AG08396 (cell line): ENCODE measurements at places on chromosomes 13 and 19.

DNA sequence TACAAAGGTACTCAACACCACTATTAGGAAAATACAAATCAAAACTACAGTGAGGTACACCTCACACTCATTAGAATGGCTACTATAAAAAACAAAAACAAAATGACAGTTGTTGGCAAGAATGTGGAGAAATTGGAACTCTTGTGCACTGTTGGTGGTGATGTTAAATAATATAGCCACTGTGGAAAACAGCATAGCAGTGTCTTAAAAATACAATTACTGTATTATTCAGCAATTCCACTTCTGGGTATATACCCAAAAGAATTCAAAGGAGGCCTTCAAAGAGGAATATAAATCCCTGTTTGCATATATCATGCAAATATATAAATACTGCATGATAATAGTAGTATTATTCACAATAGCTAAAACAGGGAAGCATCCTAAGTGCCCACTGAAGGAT lies 66.8 kb downstream of the CDK8 start:
- DNase-seq: no peak

- DNase-seq: no peak
Observed at GRCh38 chr13:113604186-113604585, 19.6 kb downstream of the TFDP1 start.

DNA sequence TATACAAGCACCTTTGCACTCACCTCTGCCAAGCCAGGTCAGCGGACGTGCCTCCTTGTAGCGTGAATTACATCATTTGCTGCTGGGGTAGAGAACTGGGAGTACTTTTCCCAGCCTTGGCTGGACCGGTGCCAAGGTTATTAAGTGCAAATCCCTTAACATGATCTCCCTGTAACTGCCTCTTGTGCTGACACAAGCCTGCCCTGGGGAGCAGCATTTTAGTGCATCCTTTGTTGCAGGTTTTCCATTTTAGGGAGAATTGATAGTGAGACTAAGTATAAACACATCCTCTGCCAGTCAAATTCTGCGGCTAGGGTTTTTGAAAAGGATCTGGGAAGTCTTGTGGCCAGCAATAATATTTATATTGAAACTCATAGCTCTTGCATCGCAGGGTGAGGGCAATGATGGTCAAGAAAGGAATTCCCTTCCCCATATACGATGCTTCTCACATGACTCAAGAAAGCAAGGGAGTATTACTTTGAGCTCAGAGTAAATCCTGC lies 32.7 kb upstream of the DCLK1 start:
- peak; percentile 50 for DNase-seq

- no peak for DNase-seq
Observed at GRCh38 chr13:51534041-51534817, 50.0 kb upstream of the WDFY2 start.

DNA sequence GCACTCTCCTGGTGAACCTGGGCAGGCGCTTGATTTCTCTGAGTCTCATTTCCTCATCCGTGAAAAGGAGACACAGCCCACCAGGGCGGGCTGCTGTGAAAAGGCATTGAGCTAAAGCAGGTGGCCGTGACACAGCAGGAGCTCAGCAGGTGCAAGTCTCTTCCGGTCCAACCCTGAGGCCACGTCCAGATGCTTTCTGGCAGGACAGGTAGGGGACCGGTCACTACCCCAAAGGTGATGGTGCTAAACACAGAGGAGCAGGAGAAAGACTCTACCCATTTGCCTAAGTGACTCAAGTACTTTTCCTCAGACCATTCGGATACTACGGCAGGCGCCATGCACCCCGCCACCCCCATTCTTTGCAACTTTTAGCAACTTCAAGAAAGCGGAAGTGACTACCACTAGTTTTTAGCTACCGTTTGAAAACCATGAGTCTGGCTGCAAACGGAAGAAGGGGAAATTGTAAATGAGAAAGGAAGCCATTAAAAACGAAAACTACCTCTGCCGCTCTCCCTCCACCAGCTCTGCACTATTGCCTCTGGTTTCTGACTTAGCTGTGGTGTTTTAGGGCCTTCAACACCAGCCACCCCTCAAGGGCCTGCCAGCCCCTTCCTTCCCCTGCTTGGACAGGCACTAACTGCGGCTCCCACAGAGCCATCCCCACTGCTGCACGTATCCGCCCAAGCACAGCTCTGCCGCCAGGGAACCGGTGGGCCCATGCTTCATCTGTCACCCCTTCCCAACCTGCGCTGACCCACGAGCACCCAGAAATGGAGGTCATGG lies 4.8 kb downstream of the PPP6R1 start:
- no peak for DNase-seq

GRCh38 chr19:50178320-50178719 lies 15.2 kb upstream of the IZUMO2 start:
- no peak for DNase-seq

DNA sequence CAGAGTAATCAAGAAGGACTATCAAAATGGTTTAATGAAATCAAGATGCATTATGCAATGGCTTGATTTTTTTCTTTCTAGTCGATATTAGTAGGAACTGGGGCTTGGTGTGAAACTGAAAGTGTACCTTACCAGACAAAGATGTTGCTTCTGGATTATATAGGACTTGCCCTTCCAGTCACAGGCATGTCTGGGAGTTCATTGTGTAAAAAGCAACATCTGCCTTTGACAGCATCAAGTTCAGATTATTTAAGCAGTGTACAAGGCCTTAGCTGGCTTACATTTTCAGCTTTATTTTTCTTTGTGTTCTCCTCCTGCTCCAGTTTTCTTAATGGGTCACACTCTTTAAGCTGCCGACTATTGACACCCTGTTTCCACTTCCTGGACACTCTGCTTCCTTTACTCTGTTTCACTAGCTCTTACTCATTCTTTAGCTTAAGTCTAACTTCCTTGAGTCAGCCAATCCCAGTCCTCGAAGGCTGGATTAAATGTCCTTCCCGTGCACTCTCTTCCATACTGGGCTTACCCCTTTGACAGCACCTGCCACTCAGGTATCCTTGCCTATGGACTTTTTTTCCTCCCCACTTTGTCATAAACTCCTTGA lies 29.4 kb upstream of the OLFM4 start:
- no peak for DNase-seq

GRCh38 chr13:99028890-99029289 lies 51.0 kb upstream of the DOCK9 start:
- DNase-seq: no peak

DNA sequence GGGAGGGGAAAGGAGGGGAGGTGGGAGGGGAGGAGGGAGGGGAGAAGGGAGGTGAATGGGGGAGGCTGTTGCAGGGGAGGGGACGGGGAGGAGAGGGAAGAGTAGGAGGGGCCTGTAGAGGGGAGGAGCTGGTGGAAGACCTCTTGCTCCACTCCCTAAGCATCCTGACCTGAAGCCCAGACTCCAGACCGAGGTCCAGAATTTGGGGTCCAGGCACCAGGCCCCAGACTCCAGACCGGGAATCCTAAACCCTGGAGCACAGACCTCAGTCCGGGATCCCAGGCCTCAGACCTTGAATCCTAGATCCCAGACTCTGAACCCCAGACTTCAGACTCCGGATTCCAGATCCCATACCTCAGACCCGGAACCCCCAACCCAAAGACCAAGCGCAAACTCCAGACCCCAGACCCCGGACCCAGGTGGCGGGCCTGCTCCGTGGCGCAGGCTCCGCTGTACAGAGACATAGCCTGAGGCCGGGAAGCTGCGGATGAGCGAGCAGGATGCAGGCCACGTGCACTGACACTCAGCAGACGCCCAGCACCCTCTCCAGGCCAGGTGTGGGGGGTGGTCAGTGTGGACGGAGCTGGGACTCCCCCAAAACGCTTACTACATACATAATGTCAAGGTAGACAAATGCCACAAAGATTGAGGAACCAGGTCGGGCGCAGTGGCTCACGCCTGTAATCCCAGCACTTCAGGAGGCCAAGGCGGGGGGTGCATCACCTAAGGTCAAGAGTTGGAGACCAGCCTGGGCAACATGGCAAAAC lies 710 bp upstream of the BTBD2 start:
- peak; percentile 89 for DNase-seq

DNA sequence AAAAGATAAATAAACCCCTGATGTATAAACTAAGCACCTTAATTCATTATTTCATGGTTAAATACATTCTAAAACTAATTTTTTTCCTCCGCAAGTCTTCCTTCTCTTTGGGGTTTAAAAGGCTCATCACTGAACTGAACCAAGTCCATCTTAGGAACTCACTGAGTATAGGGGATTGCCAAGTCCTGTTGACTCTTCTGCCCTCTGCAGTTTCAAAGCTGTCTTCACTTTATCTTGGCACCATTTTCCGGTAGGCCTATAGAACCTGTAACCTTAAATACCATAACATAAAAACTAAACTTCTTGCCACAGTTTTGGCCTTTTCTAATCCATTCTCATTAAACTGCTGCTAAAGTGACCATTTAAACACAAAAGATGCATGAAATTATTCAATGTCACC lies 66.5 kb upstream of the USPL1 start:
- peak; percentile 12 for DNase-seq

DNA sequence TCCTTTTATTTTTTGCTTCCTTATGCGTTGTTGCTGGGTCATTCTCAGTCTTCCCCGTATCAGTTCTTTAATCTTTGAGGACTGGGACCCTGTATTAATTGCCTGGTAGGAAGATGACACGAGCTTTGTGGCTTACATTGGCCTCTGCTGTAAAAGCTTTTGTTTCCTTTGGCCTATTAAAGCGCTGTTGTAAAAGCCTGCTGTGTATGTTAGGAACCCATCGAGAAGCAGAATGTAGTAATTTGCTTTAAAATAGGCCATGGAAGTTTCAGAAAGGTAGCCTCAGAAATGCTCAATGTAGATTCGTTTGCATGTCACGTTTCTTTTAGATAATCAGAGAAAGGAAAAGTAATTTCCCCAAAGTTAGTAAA lies 257.5 kb upstream of the STARD13 start:
- DNase-seq: no peak

DNA sequence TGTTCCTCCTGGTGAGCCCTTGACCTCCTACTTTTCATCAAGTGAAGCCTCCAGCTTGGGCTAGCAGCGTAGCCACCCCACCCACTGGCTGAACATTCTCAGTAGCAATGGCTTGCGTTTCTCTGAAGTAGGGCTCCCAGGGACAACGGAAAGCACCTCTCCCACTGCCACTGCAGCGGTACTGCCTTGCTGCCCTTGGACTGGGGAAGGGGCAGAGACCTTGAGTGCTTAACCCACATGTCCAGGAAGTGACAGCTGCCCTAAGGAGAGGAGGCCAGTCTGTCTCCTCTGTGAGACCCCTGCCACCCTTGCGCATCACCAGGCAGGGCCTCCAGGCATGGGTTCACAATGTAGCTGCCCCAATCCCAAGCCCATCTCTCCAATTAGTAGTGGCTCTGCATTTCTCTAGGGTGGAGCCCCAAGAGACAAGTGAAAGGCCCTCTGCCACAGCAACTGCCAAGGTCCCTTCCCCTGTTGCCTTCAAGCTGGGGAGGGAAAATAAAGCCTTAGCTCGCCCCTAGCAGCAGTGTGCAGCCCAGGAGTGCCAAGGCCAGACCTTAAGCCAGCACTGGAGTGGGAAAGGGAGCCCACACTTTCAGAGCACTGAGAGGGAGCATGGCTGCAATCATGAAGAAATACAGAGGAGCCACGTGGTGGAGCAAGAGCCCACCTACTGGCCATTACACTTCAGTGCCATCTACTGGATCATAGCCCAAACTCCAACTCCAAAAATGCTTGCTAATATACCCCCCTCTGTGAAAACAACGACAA lies 175.9 kb upstream of the TRPC4 start:
- DNase-seq: no peak

DNA sequence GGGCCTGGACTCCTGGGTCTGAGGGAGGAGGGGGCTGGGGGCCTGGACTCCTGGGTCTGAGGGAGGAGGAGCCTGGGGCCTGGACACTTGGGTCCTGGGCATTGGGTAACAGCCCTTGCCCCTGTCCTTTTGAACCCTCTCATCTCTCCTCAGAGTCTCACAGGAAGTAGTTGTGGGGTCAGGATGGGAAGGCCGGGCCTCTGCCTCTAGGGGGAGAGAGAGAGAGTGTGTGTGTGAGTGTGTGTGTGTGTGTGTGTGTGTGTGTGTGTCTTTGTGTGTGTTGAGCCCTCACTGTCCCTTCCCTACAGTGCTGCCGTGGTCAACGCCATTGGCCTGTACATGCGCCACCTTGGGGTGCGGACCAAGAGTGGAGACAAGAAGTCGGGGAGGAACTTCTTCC lies 10.9 kb downstream of the ARHGEF1 start:
- DNase-seq: no peak

GRCh38 chr13:112530861-112531260 lies 57.1 kb downstream of the TUBGCP3 start:
- DNase-seq: no peak

GRCh38 chr19:50629801-50630200 lies 9.9 kb downstream of the SYT3 start:
- no peak for DNase-seq

DNA sequence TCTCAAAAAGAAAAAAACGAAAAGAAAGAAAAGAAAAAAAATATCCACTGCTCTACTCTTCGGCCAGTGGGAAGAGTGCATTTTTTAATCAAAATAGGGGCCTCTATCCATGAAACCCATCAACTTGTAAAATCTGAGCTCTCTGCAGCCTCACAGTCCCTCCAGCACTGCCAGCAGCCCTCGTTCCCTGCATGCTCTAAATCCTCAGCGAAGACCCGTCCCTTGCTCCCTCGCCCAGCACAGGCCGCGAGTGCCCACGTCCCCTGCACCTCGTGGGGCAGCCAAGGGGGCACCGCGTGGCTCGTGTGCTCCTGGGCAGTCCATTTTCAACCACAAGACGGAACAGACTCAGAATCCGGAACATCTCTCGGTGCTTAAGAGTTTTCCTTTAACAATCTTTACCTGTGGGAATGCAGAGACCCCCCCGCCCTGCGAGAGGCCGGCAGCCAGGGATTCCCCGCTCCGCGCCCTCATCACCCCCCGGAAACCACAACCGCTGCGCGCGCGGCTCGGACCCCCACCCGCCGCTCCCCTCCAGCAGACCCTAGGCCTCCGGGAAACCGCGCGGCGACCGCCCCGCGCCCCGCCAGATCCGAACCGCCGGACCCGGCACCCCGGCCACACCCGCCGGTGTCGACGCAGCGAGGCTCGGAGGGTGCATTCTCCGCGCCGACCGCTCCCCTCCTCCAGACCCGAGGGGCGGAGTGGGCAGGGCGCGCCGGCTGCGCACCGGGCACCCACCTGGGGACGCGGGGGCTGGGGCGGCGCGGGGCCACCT lies 638 bp downstream of the ANKRD27 start:
- DNase-seq: peak; percentile 16

GRCh38 chr19:17751912-17752273 lies 616 bp downstream of the FCHO1 start:
- no peak for DNase-seq

DNA sequence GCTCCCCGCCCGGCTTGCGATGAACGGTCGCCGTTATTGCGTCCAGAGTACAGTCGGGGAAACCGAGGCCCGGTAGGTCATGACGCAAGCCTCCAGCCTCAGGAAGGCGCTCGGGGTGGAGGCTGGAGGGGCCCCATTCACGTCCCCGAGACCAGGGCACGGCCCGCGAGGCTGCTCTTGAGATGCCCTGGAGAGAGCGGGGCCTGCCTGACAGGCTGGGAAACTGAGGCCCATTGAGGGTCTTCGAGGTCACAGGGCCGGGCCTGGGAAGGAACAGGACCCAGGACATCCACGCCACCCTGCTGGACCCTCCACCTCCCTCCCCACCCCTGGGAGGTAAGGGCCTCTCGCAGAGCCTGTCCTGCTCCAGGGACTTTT lies 367 bp downstream of the NDUFS7 start:
- DNase-seq: no peak

GRCh38 chr13:19572280-19572679 lies 10.9 kb upstream of the TPTE2 start:
- DNase-seq: no peak

- peak; percentile 79 for DNase-seq
Observed at GRCh38 chr19:50607874-50608785, 31.6 kb downstream of the SYT3 start.

GRCh38 chr19:31629579-31630363 lies 280.5 kb upstream of the TSHZ3 start:
- DNase-seq: no peak
